ENCODE measurements at places on chromosomes 2 and 18.

GRCh38 chr2:65922794-65923193 is 490.4 kb upstream of the SPRED2 start:
- no peak for DNase-seq

GRCh38 chr18:2908946-2909335 is 62.1 kb downstream of the EMILIN2 start:
- no peak for DNase-seq

GRCh38 chr2:64283006-64283570 is 138.9 kb upstream of the PELI1 start:
- no peak for DNase-seq

GRCh38 chr2:164141271-164141670 is 405.5 kb upstream of the FIGN start:
- DNase-seq, result no peak

GRCh38 chr2:149219856-149220255 is 110.5 kb upstream of the LYPD6 start:
- no peak for DNase-seq

DNA sequence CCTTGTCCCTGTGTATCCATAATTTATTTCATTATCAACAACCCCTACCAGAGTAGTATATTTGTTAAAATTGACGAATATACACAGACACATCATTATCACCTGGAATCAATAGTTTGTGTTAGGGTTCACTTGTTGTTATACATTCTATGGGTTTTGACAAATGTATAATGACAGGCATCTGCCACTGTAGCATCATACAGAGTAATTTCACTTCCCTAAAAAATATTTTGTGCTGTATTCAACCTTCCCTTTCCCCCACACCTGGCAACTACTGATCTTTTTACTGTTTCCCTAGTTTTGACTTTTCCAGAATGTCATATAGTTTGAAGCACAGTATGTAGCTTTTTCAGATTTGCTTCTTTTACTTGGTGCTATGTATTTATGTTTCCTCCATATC is 132.0 kb downstream of the ZNF804A start:
- no peak for DNase-seq

- DNase-seq, result peak; percentile 79
Measured at GRCh38 chr18:11908182-11909060, at the start of gene MPPE1. MPPE1 (minus strand) TSS chr18:11908317; CDS start chr18:11897264, 11,053 bp downstream.

- DNase-seq, result no peak
Measured at GRCh38 chr2:143081616-143082015, 47.6 kb upstream of the ARHGAP15 start.

DNA sequence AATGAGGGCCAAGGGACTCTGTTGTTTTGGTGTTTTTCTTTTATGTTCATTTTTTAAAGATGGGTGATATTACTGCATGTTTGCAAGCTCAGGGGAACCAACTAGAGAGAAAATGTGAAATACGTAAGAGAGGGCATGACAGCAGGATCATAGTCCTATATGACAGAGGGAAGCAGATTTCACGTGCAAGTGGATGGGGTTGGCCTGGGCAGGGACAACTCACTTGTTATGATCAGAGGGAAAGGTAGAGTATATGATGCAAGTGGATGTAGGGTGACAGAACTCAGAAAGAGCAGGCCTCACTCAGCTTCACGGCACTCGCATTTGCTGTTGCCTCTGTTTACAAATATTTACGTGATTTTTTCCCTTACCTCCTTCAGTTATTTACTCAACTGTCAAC is 67.0 kb downstream of the OLA1 start:
- DNase-seq, result no peak

DNA sequence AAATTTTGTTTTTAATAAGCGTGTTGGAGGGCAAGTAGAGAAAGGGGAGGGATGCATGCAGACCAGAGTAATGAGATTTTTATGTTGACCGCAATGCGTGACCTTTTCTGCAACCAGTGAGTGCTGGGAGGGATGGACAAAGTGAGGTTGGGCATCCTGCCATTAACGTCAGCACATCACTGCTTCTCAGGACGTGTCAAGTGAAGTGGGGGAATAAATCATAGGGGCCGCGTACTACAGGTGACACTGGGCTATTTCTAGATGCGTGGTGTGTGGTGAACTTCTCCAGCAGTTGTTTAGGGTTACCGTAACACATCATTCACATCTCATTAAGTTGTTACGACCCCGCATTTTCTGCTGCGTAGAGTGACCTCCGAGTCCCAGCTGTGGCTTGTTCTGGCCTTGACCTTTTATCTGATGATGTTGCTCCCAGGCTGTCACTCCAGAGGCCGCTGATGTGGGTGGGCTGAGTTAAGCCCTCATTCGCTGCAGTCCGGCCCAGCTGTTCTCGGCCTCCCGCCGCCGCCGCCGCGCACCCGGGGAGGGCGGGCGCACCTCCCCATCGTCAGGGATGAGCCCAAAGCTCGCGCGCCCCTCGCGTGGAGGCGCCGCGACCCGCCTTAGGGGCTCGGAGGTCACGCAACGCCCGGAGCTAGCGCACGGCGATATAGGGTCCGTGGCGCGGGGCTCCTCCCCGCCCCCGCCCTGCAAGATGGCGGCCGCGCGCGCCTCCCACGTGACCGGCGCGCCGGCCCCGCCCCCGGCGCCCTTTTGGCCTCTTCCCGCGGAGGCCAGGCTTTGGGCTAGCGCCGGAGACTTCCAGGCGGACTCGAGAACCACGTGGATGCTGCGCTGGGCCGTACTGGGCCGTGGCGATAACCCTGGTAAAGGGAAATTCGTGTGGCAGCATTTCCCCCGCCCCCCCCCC is 3.5 kb downstream of the ZCCHC2 start:
- DNase-seq, result peak; percentile 47

GRCh38 chr18:26961839-26962238 is 96.3 kb upstream of the AQP4 start:
- DNase-seq, result no peak

- DNase-seq, result no peak
Measured at GRCh38 chr2:159077869-159078268, 109.4 kb downstream of the TANC1 start.

DNA sequence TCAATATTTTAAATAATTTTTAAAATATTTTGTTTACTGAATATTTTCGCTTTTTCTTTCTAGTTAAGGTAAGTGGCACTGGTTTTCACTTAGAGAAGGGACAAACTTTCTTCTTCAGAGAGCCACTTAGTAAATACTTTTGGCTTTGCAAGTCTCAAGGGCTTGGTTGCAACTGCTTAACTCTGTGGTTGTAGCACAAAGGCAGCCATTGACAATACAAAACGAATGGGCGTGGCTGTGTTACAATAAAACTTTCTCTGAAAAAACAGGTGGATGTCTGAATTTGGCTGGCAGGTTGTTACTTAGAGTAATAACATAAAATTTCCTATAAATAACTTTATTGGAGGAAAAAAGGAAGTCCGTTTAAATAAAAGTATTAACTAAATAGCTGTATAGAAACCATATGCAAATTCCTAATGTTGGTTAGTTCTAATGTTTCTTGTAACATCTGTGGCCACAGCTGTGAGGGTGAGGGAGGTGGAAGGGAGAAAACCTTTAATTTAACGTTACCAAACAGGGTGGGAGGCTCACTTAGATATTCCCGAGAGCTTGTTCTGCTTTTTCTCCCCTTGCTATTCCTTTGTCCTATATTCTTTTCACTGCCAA is 62.4 kb upstream of the TNP1 start:
- no peak for DNase-seq

GRCh38 chr18:6058941-6059340 is 163.6 kb upstream of the TMEM200C start:
- peak; percentile 7 for DNase-seq

DNA sequence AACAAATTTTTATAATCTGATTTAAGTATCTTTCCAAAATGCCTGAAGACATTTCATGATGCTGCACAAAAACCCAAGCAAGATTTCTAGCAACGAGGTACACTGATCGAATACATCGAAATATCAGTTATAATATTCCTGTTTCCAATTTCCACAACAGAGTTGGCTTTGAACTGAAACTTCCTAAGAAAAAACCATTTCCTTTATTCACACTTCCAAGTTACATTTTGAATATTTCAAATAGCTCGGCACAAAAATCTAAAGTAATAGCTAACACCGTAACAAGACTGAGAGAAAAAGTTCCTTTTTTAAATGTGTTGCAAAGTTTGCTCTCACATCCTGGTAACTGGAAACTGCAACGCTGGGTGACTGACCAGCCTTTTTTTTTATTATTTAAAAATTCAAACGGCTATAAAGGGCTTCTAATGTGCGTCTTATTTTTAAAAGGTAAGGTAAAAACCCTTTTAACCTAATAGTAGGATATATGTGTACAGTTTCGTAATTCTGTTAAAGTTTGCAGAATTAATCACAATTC is 1.7 kb downstream of the HNRNPLL start:
- DNase-seq, result no peak

DNA sequence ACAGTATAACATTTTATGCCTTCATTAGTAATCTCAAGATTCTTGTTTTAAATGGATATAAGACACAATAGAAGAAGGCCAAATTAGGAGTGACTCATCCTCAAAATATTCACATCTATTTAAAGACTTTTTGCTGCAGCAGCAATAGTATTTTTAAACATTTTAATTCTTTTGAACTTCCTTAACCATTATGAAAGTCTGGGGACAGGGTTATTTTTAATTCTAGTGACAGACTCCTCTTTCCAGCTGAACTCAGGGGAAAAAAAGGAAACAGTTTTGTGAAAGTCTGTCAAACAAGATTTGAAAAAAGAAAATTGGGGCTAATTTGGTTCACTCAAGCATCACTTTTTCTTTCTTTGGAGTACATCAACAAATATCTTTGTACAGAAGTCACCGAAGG is 541.8 kb downstream of the NUP35 start:
- DNase-seq, result no peak

DNA sequence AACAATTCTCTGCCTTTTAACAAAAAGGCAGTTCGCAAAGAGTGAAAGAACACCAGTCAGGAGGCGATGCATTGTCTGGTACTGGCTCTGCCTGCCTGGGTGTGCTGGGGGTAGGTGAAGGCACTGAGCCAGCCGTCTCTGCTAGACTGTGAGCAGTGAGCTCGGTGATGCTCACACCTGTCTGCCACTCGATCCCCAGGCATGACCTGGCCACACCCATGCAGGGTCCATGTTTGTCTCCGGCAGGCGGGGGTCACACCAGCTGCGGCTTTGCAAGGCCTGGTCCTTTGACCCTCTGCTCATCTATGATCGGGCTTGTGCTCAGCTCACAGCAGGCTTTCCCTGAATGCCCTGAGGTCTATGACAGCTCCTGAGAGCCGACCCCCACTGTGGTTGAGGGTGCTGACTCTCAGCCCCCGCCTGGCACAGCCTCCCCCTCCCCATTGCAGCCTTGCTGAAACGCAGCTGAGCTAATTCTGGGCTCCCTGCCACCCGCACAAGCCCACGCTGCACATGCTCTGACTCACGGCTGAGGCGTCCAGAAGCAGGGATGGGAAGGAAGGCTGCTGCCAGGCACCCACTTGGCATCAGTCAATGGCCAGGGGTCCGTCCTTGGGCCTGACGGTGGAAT is 23.7 kb downstream of the CRACDL start:
- no peak for DNase-seq

DNA sequence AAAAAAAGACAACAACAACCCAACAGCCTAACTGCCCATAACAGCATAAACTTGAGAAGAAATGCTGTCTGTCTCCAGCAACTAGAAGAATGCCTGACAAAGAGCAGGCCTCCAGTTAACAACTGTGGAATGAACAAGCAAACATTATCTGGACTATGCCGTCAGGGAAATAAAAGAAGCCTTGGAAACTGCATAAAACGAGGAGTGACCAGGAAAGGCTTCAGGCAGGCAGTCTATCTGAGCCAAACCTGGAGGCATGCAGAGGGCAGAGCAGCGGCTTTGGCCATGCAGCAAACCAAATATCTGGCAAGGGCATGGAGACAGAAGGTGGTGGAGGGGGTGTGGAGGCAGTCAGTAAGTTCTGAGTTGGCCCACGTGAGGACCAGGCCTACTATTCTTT is 11.1 kb downstream of the HES6 start:
- DNase-seq, result no peak

DNA sequence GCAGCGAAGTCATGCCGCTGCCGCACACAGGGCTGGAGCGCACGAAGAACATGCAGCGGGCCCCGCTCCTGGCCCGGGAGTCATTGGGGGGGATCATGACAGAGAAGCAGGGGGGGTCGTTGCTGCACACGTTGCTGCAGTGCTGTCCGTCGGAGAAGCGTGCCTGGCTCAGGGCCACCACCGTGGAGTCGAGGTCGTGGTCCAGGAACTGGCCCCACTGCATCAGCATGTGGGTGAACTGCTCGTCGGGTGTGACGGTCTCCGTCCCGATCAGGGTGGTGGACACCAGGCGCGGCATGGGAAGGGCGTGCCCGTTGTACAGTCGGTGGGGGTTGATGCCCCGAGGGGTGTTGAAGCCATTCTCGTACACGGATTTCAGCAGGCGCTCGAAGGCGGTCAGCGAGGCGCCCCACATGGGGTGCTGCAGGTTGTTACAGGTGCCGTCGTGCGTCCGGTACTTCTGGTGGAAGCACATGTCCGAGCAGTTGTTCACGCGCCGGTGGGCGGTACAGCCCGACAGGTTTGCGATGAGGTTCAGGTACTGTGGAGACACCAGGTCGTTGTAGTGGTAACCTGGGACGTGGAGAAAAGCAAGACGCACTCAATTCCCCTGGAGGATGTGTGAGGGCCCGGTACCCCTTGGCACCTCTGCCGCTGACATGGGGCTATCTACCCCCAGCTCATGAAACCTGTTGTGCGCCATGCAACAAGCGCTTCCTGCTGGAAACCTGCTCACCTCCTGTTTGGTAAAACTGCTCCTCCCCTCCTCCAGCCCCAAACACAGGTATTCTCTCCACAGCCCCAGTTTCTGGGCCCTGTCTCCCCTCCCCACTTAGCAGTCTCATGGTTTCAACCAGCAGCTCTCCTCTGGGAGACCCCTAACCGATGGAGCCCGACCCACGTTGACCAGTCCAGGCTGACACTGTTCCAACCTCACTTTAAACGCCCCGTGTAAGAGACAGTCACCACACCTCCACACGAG is 94.9 kb downstream of the PXDN start:
- DNase-seq, result no peak

DNA sequence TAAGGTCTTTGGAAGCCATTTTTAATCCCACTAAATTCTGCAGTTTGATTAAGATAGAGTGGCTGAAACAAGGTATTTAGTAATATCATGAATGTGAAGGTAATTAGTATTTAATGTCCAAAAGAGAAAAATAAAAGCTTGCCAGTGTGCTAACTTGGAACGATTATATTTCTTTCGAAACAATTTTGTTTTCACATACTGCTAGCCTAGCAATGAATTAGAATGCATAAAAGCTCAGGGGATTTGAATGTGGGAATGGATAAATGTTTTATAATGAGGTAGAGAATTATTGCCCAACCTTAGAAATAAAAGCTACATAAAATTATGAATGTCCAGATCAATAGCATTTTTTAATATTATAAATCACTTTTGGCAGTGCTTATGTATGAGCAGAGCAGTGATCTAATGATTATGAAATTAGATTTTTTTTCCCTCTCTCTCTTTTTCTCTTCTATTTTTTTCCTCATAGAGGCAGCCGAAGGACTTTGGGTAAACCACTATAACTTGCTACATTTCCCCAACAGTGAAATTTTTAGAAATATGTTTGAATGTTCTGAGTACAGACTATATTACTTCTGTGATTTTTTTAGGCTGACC is 75.5 kb downstream of the PLCL1 start:
- DNase-seq, result no peak

GRCh38 chr2:50469784-50470183 is 562.1 kb downstream of the NRXN1 start:
- no peak for DNase-seq

GRCh38 chr2:175003875-175004729 is 1.1 kb downstream of the CHN1 start:
- DNase-seq, result no peak

- DNase-seq, result no peak
Measured at GRCh38 chr18:74597034-74597661, 522 bp upstream of the ZNF407 start.

Measured in right renal pelvis (tissue), 4 donors.